Activated CD4-positive, alpha-beta T cell treated with anti-CD3 and anti-CD28 coated beads, Interleukin-2, Interleukin-6, amounts not matched to agents 100 ng/mL and 50 ng/mL, durations not matched to agents 16 hours and 8 hours (primary cell): ENCODE measurements at places on chromosomes 13 and 19.
A peak's percentile ranks its signal among the peaks of the same experiment; 100 is the strongest.

GRCh38 chr19:48608798-48609263 is 2.3 kb downstream of the SPACA4 start:
- peak; percentile 63 for DNase-seq

GRCh38 chr13:110784704-110785103 is 71.2 kb downstream of the ING1 start:
- DNase-seq, result no peak

GRCh38 chr13:40238761-40239160 is 427.7 kb downstream of the FOXO1 start:
- DNase-seq, result no peak

DNA sequence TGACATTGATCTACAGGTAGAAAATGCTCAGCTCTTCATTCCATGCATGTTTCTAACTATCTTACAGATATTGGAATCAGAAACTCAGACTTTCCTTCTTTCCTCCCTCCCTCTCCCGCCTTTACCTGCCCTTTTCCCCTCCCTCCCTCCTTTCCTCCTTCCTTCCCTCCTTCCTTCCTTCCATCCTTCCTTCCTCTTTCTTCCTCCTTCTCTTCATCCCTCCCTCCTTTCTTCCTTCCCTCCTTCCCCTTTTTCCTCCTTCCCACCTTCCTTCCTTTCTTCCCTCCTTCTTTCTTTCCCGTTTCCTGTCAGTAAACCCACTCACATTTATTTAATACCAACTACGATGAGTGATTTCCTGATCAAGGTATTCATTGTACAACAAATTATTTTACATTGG is 113.4 kb upstream of the IRS2 start:
- no peak for DNase-seq

GRCh38 chr19:33458171-33458633 is 63.4 kb downstream of the PEPD start:
- DNase-seq, result no peak

GRCh38 chr13:43769529-43769928 is 17.2 kb downstream of the ENOX1 start:
- no peak for DNase-seq

GRCh38 chr13:62626771-62627170 is 1211.1 kb upstream of the PCDH20 start:
- no peak for DNase-seq

GRCh38 chr13:99977912-99978798 is 3.4 kb upstream of the ZIC2 start:
- DNase-seq, result no peak

DNA sequence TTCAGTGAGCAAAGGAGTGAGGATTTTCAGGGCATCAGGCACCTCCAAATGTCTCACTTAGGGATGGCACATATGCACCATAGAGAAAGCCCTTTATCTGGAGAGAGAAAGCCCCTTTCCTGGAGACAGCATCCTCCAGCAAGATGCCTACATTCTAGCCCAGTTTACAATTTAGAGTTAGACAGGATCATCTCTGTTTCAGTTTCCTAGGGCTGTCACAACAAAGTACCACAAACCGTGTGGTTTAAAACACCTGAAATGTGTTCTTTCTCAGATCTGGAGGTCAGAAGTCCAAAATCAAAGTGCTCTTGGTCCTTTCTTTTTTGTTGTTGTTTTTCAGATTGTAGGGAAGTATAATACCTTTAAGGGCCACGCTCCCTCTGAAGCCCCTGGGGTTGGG is 61.8 kb downstream of the MBNL2 start:
- DNase-seq, result no peak

DNA sequence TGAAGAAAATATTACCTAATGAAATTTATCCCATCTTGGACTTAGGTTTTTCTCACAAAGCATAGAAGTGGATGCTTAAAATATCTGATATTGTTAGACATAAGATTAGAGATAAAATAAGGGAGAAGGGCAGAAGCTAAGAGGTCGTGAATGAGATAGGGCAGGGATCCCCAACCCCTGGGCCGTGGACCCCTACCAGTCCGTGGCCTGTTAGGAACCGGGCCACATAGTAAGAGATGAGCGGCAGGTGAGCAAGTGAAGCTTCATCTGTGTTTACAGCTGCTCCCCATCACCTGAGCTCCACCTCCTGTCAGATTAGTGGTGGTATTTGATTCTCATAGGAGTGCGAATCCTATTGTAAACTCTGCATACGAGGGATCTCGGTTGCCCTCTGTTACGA is 202.9 kb downstream of the GPC5 start:
- DNase-seq, result no peak
